GM23338 (cell line): ENCODE measurements at places on chromosomes 6 and 20. TPM values are rescaled to one million over a fixed set of nuclear protein-coding genes. Genes with fewer than 3 reads are reported as not detected.

- no peak overlapping the region for H3K27ac ChIP-seq
- H3K4me3 ChIP-seq: no peak overlapping the region
- no peaks in the 10 kb centered on the region for H3K27me3 ChIP-seq
- peaks cover 20% of the 10 kb centered on the region for H3K4me1 ChIP-seq
- DNase-seq: no peak
- H3K36me3 ChIP-seq: no peaks in the 10 kb centered on the region
Measured at GRCh38 chr6:139940741-139941729, 566.6 kb upstream of the CITED2 start.

The LIME1 gene
- 3.6 and 12.2 TPM in 2 replicates for total RNA-seq

The TRIM10 gene
- total RNA-seq: 0.31 TPM in 1 of 2 replicates, not detected in the other

The PPP1R14C gene
- total RNA-seq: 0.62 and 1.4 TPM in 2 replicates

The SRSF12 gene
- 2.6 and 3.6 TPM in 2 replicates for total RNA-seq
